Kidney glomerular epithelial cell (primary cell): ENCODE measurements at places on chromosomes 12 and 14.

DNA sequence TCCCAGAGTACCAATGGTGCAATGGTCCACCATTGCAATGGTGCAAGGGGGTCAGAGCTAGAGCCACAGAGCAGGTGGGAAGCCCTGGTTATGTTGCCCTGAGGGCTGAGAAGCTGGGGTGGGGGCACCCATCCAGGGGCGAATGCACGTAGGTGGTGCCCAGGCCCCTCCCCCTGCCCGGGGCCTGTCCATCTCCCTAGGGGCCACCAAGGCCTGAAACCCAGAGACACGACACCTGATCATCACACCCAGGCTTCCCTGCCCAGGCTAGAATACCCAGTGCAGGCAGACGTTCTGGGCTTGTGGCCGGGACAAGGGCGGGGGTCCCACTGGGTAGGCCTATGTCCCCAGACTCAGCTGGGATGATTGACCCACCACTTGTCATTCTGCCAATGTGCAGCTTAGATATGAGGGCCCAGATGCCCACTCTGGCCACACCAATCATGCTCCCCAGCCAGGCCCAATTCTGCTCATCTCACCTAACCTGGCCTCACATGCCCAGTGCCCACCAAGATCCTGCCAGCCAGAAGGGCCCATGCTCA lies 83.2 kb downstream of the ALG10 start:
- DNase-seq = no peak

GRCh38 chr14:35877276-35877675 lies 51.1 kb downstream of the BRMS1L start:
- DNase-seq = no peak

DNA sequence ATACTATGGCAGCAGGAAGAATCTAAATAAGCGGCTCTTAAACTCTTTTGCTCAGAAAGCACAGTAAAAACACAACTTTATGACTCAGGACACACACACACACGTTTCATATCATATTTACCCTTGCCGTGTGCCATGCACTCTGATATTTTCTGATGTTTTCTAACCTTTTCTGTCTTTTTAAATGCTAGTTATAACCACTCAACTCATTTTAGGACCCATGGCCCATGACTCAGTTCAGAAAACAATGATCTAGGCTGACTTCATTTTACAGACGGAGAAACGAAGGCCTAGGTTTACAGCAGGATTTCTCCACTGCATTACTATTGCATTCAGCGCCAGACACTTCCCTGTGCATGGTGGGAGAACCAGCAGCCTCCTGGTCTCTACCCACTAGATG lies 9.1 kb downstream of the VWF start:
- DNase-seq = no peak

DNA sequence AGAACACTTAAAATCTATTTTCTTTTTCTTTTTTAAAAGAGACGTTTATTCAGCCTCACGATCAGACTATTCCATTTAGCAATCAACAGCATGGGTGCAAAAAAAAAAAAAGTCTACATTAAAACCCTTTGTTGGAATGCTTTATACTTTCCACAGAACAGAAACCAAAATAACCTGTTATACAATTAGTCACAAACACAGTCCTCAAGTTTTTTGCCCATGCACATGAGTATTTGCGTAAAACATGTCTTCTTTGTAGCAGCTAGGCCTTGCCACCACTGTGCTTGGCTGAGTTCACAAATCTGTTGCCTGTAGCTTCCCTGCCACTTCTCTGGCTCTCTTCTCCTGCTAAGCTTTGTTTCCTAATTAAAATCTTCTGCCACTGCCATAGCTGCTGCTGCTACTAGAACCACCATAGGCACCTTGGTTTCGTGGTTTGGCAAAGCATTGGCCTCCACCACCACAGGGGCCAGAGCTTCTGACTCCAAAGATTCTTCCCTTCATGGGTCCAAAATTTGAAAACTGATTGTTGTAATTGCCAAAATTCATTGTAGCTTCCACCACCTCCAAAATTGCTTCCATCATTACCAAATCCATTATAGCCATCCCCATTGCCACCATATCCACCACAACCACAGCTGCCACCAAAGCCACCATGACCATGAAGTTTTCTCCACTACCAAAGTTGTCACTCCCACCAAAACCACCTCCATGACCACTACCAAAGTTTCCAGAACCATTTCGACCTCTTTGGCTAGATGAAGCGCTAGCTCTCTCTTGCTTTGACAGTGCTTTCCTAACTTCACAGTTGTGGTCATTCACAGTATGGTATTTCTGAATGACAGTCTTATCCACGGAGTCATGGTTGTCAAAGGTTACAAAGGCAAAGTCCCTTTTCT lies 38.1 kb downstream of the KLRG1 start:
- DNase-seq = no peak
